ENCODE measurements at places on chromosomes 11 and 22.

DNA sequence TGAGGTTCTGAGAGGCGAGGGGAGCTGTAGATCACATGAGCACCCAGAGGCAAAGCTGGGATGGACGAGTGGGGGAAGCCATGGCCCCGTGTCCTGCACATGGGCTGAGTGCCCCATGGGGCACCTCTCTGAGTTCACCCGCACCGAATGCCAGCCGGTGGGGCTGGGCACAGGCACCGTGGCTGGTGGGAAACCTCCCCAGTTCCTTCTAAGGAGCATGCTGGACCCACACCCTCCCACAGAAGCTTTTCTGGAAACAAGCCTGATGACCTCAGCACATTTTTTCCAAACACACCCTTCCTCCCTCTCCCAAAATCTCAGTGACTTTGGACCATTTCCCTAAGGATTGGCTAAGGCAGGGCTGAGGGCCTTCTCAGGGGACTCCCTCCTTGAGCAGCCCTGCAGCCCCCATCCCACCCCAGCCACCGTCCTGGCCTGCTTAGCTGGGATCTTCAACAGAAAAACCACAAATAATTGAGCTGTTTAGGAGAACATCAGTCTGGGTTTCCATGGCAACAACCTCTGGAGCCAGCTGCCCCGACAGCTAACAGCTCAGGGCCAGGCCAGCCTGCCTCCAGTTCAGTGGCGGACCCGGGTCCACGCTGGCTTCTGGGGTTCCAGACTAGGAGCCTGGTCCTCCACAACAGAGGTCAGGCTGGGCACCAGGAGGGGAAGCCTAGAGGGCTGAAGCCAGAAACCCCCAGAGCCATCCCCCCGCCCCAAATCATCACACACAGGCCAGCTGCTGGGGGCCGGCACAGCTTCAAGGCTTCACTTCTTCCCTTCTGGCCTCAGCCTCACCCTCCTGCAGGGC is 18.1 kb upstream of the LINC01488 start:
- DNase-seq, result no peak

- no peak for DNase-seq
Measured at GRCh38 chr22:42418811-42419242, 13.4 kb downstream of the NFAM1 start.

GRCh38 chr11:118264569-118265465 is 720 bp upstream of the MPZL2 start:
- no peak for DNase-seq

DNA sequence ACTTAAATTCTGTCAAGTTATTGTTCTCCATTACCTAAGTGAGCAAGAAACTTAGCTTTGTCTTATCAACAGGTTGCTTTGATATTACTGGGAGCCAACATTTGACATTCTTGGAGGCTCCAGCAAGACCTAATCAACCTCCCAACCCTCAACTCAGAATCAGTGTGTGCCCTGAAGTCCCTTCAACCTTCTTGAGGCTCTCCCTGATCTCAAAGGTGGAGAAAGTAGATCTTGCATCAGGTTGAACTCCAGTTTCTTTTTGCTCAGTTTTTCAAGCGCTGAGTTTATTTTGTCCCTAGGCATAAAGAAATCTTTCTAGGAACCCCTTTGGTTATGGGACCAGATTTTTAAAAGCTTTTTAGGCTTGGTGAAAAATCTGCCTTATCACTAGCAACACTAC is 1.4 kb downstream of the FAM111A start:
- DNase-seq, result no peak

DNA sequence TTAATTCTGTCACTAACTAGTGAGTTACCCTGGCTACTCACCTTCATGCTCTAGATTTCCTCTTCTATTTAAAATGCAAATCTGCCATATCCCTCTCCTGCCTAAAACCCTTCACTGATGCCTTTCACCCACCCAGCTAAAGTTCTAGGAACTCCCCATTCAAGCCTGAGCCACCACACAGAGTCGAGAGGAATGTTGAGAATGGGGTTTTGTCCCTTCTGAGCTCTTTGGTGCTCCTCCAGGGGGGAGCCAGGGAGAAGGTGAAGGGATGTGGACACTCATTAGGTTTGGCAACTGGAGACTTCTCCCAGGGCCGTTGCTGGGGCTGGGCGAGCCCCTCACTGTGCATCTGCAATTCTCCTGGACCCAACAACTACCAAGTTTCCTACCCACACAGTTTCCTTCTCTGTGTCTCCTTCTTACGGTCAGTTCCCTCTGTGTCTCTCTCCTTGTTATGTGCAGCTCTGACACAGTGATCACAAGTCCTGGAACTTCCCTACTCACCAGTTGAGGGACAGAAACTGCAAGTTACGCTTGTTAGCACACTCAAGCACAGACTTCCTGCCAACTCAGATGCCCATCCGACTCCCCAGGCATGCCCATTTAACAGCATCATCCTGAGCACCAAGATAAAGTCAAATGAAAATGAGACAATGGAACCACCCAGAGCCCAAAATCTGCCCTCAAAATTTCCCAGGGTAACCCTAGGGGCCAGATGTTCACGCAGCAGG is 6.5 kb upstream of the IL10RA start:
- no peak for DNase-seq

DNA sequence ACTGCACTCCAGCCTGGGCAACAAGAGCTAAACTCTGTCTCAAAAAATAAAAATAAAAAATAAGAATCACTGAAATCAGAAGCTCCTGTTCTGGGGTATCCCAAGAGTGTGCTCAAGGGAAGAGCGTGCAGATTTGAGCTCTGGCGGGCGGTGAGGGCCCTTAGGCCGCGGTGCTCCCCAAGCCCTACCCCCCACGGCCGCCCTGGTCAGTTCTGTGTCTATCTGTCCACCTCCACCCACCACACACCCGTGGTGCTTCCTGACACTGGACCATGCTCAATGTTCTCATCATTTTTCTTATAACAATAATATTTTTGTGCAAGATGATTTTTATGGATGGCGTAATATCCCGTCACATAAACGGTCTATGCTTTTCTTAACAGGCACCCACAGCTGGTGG is 71.1 kb downstream of the RTL6 start:
- no peak for DNase-seq

DNA sequence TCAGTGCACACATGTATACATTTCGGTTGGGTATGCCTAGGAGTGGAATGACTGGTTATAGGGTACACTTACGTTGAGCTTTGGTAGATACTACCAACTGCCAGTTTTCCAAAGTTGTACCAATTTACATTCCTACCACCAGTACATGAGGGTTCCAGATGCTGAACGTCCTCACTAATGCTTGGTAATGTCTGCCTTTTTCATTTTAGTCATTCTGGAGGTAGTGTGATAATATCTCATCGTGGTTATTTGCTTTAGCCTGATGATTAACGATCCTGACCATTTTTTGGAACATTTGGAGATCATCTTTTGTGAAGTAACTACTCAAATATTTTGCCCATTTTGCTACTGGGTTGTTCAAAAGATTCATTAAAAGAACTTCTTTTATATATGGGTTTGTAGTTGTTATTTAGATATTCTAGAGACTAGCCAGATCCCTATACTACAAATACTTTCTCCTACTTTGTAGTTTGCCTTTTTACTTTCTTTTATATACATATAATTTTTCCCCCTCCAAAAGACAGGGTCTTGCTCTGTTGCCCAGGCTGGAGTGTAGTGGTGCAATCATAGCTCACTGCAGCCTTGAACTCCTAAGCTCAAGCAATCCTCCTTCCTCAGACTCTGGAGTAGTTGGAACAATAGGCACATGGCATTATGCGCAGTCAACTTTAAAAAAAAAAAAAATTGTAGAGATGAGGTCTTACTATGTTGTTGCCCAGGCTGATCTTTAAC is 62.1 kb downstream of the RBFOX2 start:
- no peak for DNase-seq

GRCh38 chr11:126282736-126283591 is at the start of gene TIRAP:
TIRAP (plus strand) TSS chr11:126283093; CDS start chr11:126290895, 7,802 bp downstream.
- DNase-seq, result no peak

GRCh38 chr11:7494086-7494745 is 8.9 kb downstream of the OLFML1 start:
- DNase-seq, result no peak

GRCh38 chr22:25119609-25120008 is 80.0 kb upstream of the CRYBB3 start:
- DNase-seq, result no peak

All from iPS DF 19.7 (cell line).